H1 (cell line): ENCODE measurements at places on chromosomes 12 and 14. TPM values are rescaled to one million over a fixed set of nuclear protein-coding genes. Genes with fewer than 3 reads are reported as not detected.

The CLEC9A gene
- not detected in 2 replicates for total RNA-seq

The SYCP3 gene
- 0.07 TPM in 1 of 2 replicates, not detected in the other for total RNA-seq

The AREL1 gene
- total RNA-seq: 31.4 and 31.5 TPM in 2 replicates

The MYH6 gene
- not detected in 2 replicates for total RNA-seq

DNA sequence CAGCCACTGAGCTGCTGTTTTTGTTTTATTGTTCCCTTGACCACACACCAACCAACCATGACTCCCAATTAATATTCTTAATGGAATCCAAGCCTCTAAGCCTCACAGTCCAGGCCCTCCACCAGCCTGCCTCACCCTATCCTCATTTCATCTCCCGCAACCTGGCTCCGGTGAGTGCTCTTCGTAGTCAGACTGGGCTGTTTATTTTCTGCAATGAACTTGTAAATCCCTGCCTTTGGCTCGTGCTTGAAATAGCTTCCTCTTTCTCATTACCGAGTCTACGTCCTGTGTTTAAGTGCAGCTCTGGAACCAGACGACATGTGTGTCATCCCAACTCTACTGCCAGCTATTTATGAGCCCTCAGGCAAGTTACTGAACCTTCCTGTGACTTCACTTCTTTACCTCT lies 12.4 kb upstream of the ETFBKMT start:
- no peaks in the 10 kb centered on the region for H3K27me3 ChIP-seq
- no peak overlapping the region for H3K27ac ChIP-seq
- H3K36me3 ChIP-seq: no peaks in the 10 kb centered on the region

GRCh38 chr12:30847259-30847658 lies 79.3 kb upstream of the TSPAN11 start:
- H3K27me3 ChIP-seq: no peaks in the 10 kb centered on the region; the same call in 1 of the 2 replicates
- no peak for DNase-seq
- H3K27ac ChIP-seq: no peak overlapping the region

DNA sequence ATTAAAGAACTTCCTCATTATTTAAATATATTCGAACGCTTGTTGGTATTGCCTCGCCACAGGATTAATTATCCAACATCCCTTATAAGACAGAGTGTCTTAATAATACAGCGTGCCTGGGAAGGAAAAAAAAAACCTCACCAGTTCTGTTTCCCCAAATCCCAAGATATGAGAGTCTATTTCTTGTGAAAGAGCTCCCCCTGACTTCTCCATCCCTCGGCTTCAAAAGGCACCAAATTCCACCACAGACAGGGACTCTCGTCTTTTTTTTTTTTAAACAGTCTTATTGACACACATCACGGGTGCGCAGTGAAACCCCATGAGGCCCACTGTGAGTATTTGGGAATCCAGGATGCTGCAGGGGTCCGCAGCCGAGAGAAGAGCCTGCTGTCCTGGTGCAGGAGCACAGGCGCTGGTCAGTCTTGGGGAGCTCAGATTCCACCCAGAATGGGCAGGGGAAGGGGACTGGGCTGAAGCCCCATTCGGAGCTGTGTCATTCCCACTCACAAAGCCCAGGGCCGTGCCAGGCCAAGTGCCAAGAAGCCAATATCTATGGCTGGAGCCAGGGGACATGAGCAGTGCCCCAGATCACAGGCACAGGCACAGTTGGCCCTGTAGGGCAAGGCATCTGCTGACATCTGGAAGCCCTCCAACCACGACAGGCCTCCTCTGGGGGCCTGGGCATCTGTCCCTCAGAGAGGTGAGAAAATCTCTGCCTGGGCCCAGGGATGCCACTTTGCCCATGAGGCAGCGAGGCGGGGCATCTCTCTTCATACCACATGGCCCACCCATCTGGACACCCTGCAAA lies 71.9 kb downstream of the BCL11B start:
- no peak overlapping the region for H3K4me3 ChIP-seq
- no peak overlapping the region for H3K27ac ChIP-seq
- no peak for DNase-seq
- no peaks in the 10 kb centered on the region for H3K36me3 ChIP-seq
- no peaks in the 10 kb centered on the region for H3K27me3 ChIP-seq

DNA sequence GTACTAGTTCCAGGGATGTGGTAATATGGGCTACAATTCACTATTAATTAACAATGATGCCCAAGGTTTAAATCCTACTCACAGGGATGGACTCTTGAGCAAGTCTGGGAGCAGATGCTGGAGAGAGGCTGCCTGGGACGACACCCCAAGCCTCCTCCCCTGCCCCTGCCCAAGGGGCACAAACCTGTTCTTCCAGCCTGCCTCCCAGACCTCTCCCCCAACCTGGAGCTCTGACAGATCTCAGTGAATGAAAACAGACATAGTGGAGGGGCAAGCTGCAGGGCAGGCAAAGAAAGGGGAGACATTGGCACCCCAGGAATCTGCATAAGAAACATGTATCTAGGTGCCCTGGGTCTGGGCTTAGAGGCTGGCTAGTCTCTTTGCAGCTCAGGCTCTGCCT lies 5.8 kb downstream of the KDM2B start:
- no peak overlapping the region for H3K4me3 ChIP-seq
- no peaks in the 10 kb centered on the region for H3K27me3 ChIP-seq

GRCh38 chr14:50452296-50452695 lies 55.6 kb upstream of the CDKL1 start:
- no peak for DNase-seq
- no peak overlapping the region for H3K4me3 ChIP-seq
- H3K27ac ChIP-seq: no peak overlapping the region
- no peaks in the 10 kb centered on the region for H3K4me1 ChIP-seq
- no peaks in the 10 kb centered on the region; the same call in none of the 2 replicates for H3K36me3 ChIP-seq
- H3K27me3 ChIP-seq: no peaks in the 10 kb centered on the region
